ENCODE measurements at places on chromosomes 1 and 21.

DNA sequence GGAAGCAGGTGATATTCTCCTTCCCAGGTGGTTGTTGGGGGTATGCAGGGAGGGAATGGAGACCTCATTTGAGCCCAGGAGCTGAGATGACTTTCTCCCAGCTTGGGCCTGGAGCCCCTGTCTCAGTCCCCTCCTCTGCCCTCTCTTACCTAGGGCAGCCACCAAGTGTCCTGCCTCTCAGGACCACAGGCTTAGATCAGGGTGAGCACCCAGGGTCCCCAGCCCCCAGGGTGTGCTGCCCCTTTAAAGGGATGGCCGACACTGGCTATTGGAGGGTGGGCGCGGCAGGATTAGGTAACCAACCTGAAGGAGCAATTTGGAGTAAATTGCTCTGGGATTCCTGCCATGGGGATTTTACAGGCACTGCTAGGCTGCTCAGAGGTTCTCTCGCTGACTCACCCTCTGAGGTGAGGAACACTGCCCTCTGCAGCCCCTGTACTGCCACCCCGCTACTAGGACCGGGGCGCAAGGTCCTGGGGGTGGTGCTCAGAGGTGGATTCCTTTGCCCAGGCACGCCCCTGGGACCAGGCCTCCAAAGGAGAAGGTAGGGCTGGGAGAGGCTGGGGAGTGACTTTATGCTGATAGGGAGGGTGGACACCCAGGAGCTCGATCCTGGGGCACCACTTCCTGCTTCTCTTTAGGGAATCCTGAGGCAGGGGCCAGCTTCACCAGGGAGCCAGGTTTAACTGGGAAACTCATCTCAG lies 1.5 kb downstream of the RPS6KA1 start:
- peak; percentile 93 for DNase-seq

DNA sequence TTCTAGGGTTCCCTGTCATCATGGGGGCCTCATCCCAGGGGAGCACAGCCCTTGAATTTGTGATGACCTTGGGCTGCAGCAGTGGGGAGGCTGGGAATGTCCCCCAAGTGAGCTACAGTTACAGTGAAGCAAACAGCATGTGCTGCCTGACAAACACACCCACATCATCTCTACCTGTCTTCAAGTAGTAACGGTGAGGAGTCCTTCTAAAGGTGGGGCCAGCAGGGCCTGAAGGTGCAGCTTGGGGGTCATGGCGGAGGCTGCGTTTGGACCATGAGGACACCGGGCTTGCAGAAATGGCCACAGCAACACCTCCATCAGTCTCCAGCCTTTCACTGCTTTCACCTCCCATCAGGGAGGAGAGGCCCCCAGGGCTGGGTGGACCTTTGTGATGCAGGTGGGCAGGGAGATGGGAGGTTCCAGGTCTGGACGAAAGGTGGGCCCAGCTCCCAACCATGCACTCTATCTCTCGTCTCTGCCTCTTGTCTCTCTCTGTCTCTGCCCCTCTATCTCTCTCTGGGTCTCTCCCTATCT lies 55.7 kb downstream of the WNT9A start:
- DNase-seq: no peak

DNA sequence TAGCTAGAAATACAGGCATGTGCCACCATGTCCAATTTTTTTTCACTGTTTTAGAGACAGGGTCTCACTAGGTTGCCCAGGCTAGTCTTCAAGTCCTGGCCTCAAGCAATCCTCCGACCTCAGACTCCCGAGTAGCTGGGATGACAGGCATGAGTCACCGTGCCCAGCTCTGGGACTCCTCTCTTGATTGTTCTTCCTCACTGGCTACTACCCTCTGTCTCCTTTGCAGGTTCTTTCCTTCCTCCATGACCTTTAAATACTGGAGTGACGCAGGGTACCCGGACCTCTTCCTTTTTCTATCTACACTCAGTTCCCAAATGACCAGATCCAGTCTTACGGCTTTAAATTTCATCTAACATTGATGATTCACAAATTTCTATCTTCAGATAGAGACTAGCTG lies 34.9 kb downstream of the ASH1L start:
- no peak for DNase-seq

GRCh38 chr1:226972931-226973330 lies 32.8 kb downstream of the COQ8A start:
- DNase-seq: no peak

GRCh38 chr1:169722779-169723178 lies 11.1 kb downstream of the SELE start:
- no peak for DNase-seq

GRCh38 chr1:33397994-33398393 lies 32.9 kb downstream of the PHC2 start:
- no peak for DNase-seq

DNA sequence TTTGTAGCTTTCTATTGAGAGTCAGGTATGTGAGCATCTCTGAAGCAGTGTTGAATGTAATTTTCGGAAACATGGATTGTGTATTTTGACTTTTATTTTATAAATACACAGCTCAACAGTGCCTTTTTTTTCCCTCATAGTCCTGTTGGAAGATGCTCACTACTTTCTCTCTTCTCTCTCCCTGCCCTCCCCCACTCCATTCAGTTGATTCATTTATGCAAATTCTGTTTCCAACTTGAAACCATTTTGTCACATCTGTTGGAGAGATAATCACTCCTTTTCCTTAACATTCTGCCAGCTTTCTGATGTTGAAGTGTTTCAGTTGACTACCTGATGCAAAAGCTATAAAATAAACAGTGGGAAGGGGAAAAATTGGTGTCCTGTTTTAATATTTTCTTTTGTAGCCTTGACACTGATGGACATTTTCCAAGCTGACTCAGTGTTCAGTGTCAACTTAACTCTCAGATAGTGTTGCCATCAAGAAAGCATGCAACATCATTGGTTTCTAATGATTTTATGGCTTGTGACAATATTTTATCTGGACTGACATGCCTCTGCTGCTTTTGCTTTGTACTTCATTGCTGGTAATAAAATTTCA lies 194.5 kb downstream of the HS2ST1 start:
- DNase-seq: no peak

- no peak for DNase-seq
Measured at GRCh38 chr1:84479998-84480397, 932 bp downstream of the RPF1 start.

GRCh38 chr1:207890136-207890738 lies 20.7 kb downstream of the CD34 start:
- no peak for DNase-seq

DNA sequence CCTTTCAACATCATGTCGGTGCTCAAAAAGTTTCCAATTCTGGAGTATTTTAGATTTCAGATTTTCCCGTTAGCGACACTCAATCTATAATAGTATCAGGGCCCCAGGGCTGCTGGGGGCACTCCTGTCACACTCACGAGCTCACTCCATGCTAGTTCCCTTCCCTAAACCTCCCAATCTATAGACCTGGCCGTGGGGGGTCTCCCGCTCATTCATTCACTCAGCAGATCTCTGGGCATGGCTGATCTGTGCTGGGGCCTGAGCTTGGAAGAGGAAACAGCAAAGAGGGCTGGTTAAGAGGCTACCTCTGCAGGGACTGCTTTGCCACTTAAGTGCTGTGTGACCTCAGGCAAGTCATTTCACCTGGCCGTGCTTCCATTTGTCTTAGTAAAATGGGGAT lies 46.8 kb upstream of the LAPTM5 start:
- no peak for DNase-seq

DNA sequence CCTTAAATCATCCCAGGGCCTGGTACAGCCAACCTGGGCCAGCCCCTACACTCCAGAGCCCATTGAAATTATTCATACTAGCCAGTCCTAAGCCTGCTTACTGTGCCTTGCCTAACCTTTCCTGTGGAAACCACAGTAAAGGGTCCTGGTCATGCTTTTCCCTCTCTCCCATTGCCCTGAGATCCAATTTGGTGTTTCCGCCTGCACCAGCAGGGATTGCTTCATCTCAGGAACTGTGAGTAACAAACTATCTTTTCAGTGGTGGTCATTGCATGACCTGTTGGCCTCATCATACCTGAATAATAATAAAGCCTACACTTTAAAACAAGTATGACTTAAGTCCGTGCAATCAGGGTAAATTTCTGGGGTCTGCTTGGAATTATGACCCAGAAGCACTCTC lies 18.7 kb upstream of the GALNT2 start:
- no peak for DNase-seq

GRCh38 chr21:41751611-41752011 lies 15.2 kb downstream of the RIPK4 start:
- DNase-seq: peak; percentile 76

DNA sequence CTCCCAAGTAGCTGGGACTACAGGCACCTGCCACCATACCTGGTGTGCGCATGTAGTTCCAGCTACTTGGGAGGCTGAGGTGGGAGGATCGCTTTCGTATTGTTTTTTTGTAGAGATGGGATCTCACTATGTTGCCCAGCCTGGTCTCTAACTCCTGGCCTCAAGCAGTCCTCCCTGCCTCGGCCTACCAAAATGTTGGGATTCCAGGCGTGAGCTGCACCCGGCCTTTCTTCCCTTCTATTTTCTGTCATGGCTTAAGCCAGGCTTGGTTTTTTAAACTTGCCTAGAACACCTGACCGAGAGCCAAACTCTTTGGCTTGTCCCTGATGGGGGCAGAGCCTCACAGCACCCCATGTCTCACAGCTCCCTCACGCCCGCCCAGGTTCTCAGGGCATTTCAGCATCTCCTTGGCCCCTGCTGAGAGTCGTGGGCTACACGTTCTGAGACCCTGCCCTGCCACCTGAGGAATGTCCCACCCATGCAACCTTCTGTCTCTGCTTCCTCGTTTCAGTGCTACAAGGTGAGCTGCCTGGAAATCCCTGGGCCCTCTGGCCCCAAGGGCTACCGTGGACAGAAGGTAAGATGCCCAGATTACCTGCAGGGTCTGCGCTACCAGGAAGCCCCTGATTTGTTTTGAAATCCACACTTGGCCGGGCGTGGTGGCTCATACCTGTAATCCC lies 15.7 kb downstream of the COL6A2 start:
- no peak for DNase-seq

DNA sequence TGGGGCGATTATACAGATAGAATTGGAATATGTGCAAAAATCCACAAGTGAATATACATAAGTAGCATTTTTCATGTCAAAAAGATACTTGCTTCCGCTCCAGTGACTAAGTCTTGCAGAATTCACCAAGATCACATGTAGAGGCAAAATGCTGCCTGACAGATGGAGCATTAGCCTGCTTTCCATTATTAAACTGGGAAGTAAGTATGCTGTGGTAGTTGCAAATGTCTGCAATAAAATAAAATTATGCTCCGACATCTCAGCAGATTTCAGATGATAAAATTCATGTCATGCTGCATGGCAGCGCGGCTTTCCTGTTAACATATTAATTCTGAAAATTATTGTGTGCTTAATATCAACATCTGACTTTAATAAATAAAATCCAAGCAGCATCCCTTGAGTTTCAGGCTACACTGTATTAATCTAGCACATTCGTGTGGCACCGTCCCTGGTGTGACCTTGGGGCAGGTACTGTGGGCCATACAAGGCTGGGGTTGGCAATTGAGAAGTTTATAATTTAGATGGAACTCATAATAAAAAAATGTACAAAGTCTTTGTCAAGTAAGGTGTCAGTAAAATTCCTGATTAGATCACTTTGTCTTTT lies 366.4 kb upstream of the ZP4 start:
- DNase-seq: no peak

DNA sequence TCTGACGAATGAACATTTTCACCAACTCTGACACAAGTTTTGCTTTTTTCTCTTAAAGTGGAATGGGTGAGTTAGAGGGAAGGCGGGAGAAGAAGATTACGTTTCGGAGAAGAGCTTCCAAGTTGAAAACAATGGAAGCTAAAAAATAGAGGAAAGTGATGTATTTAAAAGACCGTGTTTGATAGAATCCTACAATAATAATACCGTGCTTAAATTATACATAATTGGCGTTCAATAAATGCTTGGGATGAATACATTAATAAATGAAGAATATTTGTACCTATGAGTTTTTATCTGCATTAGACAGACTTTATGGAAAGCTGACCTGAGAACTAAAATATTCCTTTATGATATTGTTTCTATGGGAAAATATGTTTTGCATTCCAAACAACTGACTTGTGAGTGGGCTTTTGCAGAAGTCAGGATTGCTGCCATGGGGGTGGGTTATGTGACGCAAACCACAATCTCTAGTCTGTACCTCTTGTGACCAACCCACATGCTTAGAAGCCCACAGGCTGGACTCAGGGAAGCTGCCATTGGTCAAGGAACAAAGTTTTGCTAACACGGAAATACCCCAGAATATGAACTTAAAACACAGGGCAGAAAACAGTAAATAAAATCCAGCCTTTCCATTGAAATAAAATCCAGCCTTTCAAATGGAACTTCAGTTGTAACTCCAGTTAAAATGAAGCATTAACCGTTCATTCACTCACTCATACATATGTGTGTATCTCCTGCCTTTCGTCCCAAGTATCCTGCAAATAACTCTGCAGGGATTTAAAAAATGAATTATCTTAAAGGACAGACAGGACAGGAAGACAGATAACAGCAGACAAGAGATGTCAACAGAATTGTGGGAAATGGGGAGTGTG lies 21.3 kb upstream of the ATF3 start:
- no peak for DNase-seq

DNA sequence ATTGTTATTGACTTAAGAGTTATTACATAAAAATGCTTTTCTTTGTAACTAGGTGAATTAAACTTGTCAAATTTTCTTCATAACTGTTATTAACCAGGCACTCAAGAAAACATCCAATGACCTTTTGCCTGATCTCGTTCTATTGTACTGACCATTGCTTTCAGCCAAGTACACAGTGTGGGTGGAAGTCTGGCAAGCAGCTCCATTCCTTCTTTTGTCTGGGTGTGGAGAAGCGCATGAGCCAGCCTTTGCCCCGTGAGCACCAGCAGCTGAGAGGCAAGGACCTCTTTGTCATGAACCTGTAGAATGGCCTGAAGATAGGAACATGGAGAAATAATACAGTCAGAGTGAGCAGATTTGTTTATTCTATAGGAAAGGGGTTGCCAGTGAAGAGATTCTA lies 57.5 kb downstream of the IARS2 start:
- no peak for DNase-seq

- DNase-seq: no peak
Measured at GRCh38 chr1:33121728-33122127, 40.8 kb downstream of the AZIN2 start.

- DNase-seq: no peak
Measured at GRCh38 chr1:117985973-117986372, 56.4 kb downstream of the WDR3 start.

DNA sequence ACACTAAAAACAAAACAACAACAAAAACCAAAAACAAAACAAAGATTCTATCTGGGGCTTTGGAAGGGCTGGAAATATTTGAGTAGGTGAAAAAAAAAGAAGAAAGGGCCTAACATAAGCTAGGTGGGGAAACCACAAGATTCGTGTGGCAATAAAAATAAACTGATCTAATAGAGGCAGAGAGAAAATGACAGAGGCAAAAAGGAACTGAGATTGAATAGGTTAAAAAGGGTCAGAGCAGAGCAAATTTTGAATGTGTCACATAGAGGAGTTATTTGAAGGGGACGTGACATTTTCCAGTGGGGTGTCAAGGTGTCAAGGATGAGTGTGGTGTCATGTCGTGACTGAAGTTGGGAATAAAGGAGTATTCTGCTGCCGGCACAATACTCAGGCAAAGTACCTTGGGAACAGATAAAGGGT lies 65.2 kb upstream of the RALGPS2 start:
- no peak for DNase-seq

- DNase-seq: no peak
Measured at GRCh38 chr1:10597492-10598388, 123.0 kb downstream of the PEX14 start.

GRCh38 chr1:37513795-37514349 lies 694 bp downstream of the MEAF6 start:
- DNase-seq: peak; percentile 45

All from HT-29 (cell line).